RPMI7951 (cell line): ENCODE measurements at places on chromosomes 7 and 10.

DNA sequence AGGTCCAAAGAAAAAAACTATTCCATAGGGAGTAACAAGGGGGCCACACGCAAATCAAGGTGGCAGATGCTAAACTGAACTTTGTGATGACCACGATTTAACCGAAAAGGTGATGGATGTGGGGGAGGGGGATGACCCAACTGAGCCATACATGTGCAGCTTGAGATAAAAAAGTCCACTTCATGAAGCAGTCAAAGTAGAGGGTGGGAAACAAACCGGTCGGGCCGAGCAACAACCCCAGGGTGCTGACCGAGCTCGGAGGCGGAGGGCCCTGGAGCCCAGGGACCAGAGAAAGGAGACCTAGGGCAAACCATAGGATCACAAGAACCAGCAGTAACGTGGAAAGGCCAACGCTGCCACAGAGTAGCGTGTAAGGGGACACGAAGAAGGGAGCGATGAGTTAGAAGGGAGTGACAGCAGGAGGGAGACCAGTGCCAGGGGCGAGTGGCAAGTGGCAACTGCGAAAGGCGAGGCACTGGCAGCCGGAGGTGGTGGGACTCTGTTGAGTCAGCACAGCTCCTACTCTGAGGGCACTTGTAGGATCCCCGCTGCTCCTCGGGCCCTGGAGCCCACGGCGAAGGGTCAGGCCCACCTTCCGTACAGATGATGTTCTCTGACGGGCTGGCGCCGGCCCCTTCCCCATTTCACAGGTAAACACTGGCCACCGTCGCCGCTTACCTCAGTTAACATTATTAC, 540 bp downstream of the SNX13 start:
- peak; percentile 58 for DNase-seq

GRCh38 chr7:17985473-17986239, 42.0 kb downstream of the PRPS1L1 start:
- no peak for DNase-seq

- DNase-seq, result no peak
Measured at GRCh38 chr7:114293289-114294012, 121.2 kb upstream of the FOXP2 start.

- DNase-seq, result no peak
Measured at GRCh38 chr7:70347463-70348254, 749.4 kb downstream of the AUTS2 start.
